ENCODE measurements at places on chromosomes 5 and 9.
A peak's percentile ranks its signal among the peaks of the same experiment; 100 is the strongest.

DNA sequence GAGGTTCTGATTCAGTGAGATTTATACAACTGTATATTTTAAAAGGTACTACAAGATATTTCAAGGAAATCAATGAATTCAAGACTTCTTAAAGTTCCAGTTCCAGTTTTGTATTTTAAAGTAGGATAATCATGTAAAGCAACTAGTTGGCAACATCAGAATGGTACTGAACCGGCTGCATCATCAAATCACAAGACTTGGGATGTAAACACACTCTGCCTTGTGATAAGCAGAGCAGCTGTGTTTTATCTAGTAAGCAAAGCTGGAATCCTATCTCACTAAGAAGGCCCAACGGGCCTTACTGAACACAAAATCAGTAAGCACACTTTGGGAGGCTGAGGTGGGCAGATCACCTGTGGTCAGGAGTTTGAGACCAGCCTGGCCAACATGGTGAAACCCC is 327.2 kb upstream of the NREP start:
- no peak for DNase-seq

- DNase-seq, result no peak
These were observed 1.2 kb downstream of the G3BP1 start for GRCh38 chr5:151772846-151773561.

DNA sequence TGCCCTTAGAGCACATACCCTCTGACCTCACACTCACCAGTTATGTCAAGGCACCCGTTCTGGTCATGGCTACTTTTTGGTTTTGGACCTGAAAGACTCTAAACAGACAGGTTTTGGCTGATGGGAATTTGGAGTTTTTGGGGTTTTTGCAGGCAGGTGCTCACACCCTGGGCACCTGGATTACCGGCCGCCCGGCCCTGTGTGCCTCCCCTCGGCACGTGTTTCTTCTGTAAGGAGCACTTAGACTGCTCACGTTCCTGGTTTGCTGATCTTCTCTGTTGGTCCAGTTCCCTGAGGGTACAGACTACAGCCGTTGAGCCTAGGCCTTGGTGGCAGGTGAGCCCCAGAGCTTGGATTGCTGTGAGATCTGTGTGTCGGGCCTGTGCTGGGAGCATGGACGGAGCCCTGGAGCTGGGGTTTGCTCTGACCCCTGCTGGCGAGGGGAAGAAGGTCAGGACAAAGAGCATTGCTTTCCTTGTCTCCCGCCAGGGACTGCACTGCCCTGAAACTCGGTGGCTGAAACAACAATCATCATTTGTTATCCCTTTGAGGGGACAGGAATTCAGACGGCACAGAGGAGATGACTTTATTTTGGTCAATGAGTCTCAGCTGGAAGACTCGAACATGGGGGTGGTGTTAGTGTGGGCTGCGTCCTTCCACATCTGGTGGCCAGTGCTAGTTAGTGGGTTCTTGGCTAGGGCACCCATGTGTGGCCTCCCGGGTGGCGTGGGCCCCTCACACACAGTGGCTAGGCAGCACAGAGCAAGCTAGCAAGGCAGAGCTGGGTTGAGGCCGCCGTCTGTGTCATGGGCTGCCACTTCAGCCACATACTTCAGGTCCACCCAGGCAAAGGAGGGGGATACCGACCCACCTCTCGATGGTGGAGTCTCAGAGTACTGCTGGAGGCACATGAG is 76.4 kb downstream of the EHMT1 start:
- no peak for DNase-seq

DNA sequence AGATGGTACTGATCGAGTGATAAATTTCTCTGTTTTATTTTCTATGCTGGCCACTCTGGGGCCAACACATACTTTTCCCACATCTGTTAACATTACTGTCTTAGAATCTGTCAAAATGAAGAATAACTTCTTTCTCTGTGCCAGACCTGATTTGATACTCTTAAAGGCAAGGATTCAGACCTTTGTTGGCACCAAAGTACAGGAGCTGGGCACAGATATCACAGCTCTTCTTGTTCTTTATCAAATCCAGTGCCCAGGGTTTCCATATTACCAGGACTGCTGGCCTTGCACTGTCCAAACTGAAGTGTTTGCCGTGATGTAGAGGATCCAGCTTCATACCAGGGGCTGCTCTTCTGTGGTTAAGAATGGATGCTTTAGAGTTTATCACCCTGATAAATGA is 20.9 kb downstream of the ZNF474 start:
- DNase-seq, result no peak

DNA sequence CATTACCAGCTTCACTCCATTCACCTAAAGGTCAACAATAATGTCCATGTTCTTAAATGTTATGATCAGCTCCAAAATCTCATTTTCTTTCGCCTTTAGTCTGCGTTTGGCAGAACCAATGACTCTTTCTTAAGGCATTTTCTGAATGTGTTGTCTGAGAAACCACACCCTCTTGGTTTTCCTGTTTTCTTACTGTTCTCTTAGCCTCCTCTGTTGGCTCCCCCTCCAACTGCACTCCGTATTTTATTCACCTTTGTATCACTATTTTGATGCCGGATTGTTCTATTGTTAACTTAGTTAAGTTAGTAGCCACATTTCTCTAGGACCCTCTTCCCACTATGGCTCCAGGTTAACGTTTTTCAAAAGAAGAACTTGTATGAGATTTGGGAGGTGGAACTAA is 185.6 kb downstream of the DMAC1 start:
- DNase-seq, result no peak

DNA sequence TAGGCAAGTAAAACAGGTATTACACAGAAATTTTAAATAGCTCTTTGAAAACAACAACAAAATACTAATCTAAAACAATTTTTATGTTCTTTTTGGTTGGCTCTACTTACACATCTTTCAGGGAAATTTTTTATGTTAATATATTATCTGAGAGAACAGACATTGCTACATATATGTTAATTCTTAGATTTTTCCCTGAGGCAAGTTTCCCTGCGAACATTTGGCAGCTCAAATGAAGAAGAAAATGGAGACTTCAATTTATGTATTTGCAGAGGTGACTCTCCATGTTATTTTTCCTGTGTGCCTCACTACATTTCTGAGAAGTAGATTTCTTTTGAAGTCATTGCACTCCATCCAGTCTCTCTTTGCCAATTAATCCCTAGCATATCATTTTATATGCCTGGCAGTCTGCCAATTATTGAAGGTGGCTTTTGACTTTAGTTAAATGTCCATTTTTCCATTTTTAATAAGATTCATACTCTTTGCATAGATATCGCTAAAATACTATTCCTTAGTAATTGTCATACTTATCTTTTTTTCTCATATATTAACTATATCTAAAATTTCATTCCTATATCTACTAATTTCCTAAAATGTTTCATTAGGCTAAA is 908.2 kb upstream of the CDH10 start:
- DNase-seq, result no peak

- no peak for DNase-seq
These were observed 117.7 kb upstream of the ACTBL2 start for GRCh38 chr5:57600321-57600720.

- peak; percentile 73 for DNase-seq
These were observed 141.8 kb downstream of the UNC13B start for GRCh38 chr9:35303567-35303966.

DNA sequence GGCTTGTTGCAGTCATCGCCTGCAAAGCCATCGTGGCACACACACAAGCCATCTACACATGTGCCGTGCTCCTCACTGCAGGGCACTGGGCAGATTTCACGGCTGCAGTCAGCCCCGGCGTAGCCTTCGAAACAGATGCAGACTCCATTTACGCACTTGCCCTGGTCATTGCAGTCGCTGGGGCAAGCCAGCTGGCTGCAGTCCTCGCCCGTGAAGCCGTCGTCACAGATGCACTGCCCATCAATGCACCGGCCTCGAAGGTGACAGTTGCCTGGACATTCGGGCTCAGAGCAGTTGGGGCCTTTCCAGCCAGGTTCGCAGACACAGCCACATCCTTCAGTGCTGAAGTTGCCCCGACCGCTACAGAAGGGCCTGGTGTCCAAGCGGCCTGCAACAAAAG is 31.1 kb downstream of the TNC start:
- no peak for DNase-seq

DNA sequence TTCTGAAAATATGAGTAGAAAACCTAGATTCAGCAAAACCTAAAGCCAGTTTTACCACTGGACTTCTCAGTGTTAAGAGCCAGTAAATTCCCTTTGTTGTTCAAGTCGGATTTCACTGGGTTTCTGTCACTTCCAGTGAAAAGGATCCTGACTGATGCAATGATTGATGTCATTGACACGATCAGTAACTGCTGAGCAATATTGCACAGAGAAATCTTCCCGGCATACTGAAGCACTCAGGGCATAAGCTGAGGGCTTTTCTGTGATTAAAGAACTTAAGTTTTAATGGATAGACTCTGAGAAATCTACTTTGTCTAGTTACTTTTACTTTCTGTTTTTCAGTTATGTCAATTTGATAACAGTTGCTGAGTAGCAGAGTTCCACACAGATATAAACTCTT is 61.9 kb downstream of the DENND1A start:
- DNase-seq, result no peak
